ENCODE measurements at places on chromosomes 6 and 20.

GRCh38 chr6:9606435-9607134 is 808.3 kb downstream of the TFAP2A start:
- DNase-seq = no peak

GRCh38 chr6:156262014-156262413 is 515.2 kb upstream of the ARID1B start:
- DNase-seq = peak; percentile 61

GRCh38 chr6:75221116-75221515 is 15.3 kb upstream of the COL12A1 start:
- DNase-seq = no peak

GRCh38 chr20:1664911-1665310 is 7.3 kb upstream of the SIRPG start:
- no peak for DNase-seq

GRCh38 chr6:84763003-84763885 is 1.2 kb downstream of the TBX18 start:
- DNase-seq = no peak

- DNase-seq = no peak
These were observed 17.0 kb upstream of the PRL start for GRCh38 chr6:22313796-22314195.

- DNase-seq = no peak
These were observed 15.3 kb downstream of the PPARD start for GRCh38 chr6:35357677-35358076.
